HFF-Myc (cell line): ENCODE measurements at places on chromosomes 2 and 18.

- no peak for DNase-seq
These were observed 615.0 kb upstream of the DDX18 start for GRCh38 chr2:117199511-117199910.

DNA sequence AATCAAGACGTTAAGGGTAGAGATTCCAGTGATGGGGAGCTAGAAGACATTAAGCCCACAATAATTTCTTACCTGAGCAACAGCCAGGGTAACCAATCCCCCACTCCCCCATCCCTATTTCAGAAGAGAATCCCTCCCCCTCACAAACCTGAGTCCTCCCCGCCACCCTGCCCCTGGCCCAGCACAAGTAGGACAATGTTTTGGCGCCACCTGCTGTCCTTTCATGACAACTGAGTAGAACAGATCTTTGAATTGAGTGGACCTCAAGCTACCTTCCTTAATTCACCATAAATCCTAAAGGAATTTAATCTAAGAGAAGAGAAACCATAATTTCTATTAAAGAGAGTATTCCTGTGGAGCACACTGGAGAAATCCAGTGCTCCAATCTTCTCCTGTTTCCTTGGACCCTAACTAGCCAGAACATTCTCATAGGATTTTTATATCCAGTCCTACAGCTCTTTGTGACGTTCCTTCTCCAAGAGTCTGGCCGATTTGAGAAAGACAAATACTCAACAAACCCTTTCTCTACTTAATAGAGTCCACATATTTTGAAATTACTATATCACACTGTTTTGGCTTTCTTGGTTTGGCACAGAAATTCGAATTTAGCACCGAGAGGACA is 41.1 kb downstream of the NHEJ1 start:
- no peak for DNase-seq

DNA sequence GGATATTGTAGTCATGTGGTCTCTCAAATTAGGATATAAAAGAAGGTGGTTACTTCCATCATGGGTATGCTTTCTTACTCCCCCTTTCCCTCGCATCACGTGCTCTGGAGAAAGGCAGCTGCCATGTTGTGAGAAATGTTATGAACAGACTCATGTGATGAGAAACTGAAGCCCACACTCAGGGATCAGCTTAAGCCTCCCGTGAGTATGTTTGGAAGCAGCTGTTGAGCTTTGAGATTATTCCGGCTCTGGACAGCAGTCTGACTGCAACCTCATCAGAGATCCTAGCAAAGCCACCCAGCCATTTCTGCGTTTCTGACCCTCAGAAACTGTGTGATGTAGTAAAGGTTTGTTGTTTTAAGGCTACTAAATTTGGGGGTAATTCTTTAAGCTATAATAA is 700.1 kb downstream of the ADCYAP1 start:
- no peak for DNase-seq

GRCh38 chr2:64114063-64114911 is 29.9 kb downstream of the PELI1 start:
- no peak for DNase-seq

DNA sequence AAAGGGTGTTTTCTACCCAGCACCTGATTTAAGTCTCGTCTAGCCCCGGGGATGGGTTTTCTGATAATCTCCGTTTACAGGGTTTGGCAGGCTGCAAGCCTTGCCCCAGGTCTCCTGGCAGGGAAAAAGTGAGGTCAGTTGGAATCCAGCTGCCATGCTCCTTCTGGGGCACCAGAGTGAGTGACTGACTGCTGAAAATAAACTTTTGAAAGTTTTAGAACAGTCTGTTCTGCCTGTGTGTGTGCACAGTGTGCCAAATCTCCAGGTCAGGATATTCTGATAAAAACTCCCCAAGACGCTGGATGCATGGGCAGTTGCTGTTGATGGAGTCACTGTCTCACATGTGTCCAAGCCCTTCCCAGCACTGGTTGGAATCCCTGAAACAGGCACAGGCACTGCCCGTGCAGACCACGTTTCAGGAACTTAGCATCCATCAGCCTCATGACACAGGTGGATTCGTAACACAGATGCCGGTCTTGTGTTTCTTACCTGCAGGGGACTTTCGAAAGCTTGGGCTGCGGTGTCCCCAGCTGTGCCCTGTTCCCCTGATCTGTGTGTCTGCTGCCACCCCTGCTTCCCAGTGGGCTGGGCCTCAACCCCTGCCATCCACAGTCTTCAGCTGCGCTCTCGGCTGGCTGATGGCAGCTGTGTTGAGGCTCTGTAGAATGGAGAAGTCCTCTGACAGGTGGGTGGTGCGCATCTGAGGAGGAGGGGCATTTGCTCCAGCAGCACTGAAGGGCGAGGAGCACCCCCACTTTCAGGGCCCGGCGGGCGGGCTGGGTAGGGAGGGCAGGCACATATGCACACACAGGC is 65.0 kb downstream of the SH3RF3 start:
- no peak for DNase-seq

DNA sequence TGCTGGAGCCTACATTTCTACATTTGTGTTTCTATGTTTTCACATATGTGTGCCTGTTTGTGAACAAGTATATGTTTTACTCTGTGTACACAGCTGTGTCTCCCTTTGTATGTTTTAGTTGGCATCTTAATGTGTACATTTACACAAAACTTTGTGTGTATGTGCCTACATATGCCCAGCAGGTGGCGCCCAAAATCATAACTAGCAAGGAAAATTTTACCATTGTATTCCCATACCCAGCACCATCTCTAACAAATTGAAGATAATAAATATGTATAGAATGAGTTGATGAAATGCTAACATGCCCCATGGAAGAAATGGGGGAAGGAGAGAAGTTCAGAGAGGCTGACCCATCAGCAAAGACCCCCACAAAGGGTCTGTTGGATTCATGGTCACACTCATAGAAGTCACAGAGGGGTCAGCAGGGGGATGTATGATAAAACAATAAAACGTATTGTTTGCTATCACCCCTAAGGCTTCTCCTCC is 48.1 kb downstream of the PKDCC start:
- peak; percentile 59 for DNase-seq

- no peak for DNase-seq
These were observed 61.9 kb downstream of the CENPO start for GRCh38 chr2:24855022-24855622.

- no peak for DNase-seq
These were observed 73.7 kb downstream of the CABLES1 start for GRCh38 chr18:23209031-23209430.

DNA sequence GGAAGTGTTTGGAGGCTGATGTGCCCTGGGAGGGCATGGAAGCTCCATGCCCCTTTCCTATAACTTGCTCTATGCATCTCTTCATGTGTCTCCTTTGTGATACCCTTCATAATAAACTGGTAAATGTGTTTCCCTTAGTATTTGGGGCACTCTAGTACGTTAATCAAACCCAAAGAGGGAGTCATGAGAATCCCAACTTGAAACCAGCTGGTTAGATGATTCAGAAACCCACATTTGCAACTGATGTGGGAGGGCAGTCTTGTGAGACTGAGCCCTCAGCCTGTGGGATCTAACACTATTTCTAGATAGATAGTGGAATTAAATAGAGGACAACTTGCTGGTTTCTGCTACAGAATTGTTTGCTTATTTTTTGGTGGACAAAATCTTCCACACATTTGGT is 20.3 kb downstream of the ANKRD30B start:
- DNase-seq, result no peak

DNA sequence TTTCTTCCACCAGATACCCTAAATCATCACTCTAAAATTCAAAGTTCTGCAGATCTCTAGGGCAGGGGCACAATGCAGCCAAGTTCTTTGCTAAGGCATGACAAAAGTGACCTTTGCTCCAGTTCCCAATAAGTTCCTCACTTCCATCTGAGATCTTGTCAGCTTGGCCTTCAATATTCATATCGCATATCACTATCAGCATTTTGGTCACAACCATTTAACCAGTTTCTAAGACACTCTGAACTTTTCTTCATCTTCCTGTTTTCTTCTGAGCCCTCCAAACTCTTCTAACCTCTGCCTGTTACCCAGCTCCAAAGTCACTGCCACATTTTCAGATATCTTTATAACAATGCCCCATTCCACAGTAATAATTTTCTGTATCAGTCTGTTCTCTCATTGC is 452.6 kb upstream of the TRIB2 start:
- DNase-seq, result no peak

DNA sequence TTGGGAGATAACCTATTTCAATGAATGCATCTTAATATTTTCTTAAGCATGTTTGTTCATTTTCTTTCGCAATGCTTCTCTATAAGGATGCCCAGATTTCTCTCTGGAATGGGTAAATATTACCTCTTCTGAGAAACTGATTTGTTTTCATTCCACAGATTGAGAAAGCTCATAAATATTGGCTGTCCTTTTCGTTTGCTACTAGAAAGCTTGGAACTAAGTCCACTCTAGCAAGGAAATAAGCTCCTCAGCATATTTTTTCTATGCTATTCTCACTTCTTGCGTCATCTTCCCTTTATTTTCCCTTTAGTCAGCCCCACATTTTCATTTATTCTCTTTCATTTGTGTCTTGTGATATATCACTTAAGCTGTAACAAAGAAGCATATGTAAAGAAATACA is 76.3 kb downstream of the ANTXR1 start:
- DNase-seq, result no peak
